Aorta (tissue), 5 donors: ENCODE measurements at places on chromosomes 11 and 22. TPM values are rescaled to one million over a fixed set of nuclear protein-coding genes. Genes with fewer than 3 reads are reported as not detected.

DNA sequence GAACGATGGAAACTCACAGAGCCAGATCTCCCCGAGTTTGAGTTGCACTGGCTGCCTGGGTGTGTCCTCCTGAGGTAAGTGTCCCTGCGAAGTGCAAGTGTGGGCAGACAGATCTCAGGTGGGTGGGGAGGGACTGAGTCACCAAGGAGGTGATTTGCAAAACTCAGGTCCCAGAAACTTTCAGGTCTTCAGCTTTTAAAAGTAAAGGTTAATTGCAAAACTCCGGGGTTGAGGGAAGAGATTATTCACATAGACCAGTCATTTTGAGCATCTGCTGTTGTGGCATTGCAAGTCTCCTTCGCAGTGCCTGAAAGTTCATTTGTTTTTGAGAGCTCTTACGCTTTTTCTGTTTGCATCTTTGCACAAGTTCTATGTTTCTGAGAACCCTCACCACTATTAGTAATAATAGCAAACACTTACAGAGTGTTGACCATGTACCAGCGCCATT lies 7.1 kb downstream of the CD44 start:
- H3K4me3 ChIP-seq = no peak overlapping the region
- H3K36me3 ChIP-seq = no peaks in the 10 kb centered on the region
- no peak overlapping the region for H3K27ac ChIP-seq
- peaks cover 15% of the 10 kb centered on the region for H3K4me1 ChIP-seq

- no peak overlapping the region for H3K27ac ChIP-seq
- no peaks in the 10 kb centered on the region for H3K36me3 ChIP-seq
- DNase-seq = no peak
- H3K4me3 ChIP-seq = no peak overlapping the region
- H3K27me3 ChIP-seq = no peaks in the 10 kb centered on the region
- no peaks in the 10 kb centered on the region for H3K4me1 ChIP-seq
Measured at GRCh38 chr22:29062286-29062821, 723 bp upstream of the C22orf31 start.

- H3K4me3 ChIP-seq = no peak overlapping the region
- H3K36me3 ChIP-seq = no peaks in the 10 kb centered on the region
- no peaks in the 10 kb centered on the region for H3K4me1 ChIP-seq
- H3K27me3 ChIP-seq = no peaks in the 10 kb centered on the region
Measured at GRCh38 chr22:49460592-49461281, 366.9 kb downstream of the BRD1 start.

- peak; percentile 92 for DNase-seq
- H3K27me3 ChIP-seq = no peaks in the 10 kb centered on the region
- H3K4me3 ChIP-seq = no peak overlapping the region
- H3K4me1 ChIP-seq = no peaks in the 10 kb centered on the region
- peaks cover 9% of the 10 kb centered on the region for H3K36me3 ChIP-seq
- H3K27ac ChIP-seq = peak overlapping the region; percentile 52
Measured at GRCh38 chr11:45859661-45860140, 12.4 kb downstream of the CRY2 start.

The LDHAL6A gene
- not detected for total RNA-seq

GRCh38 chr11:86589204-86589603 lies 83.2 kb downstream of the ME3 start:
- H3K4me3 ChIP-seq = no peak overlapping the region
- H3K27ac ChIP-seq = no peak overlapping the region
- peaks cover 4% of the 10 kb centered on the region for H3K4me1 ChIP-seq
- H3K36me3 ChIP-seq = no peaks in the 10 kb centered on the region
- no peaks in the 10 kb centered on the region for H3K27me3 ChIP-seq

DNA sequence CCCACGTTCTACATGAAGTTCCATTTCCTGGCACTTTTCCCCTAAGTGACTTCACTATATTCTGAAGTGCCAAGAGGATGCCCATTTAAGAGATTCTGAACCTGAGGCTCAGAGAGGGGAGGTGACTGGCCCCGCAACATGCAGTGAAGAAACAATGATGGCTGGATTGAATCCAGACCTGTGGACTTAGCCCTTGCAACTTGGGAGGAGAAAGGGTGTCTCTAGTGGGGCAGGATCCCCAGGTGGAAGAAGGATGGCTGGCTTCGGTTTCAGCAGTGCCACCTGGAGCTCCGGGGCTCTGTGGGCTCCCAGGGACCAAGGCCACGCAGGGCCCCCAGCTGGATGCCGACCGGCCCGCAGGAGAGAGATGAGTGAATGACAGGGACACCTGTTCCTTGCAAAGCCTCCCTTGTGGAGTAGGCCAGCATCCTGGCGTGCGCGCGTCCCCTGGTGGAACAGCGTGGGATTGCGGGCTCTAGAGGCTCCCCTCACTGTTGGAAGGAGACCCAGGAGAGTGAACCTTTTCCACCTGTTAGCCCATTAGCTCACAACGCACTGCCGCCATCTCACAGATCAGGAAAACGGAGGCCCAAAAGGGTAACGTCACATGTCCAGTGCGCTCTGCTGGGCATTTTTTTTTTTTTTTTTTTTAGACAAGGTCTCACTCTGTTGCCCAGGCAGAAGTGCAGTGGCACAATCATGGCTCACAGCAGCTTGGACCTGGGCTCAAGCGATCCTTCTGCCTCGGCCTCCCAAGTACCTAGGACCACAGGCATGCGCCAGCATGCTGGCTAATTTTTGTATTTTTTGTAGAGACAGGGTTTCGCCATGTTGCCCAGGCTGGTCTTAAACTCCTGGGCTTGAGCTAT lies 104.7 kb downstream of the KIAA1671 start:
- H3K36me3 ChIP-seq = no peaks in the 10 kb centered on the region
- no peaks in the 10 kb centered on the region for H3K27me3 ChIP-seq
- no peak overlapping the region for H3K27ac ChIP-seq
- H3K4me3 ChIP-seq = no peak overlapping the region

GRCh38 chr11:114321621-114322257 lies 25.5 kb downstream of the NNMT start:
- H3K4me1 ChIP-seq = peaks cover 19% of the 10 kb centered on the region
- H3K27ac ChIP-seq = peak overlapping the region; percentile 79
- H3K27me3 ChIP-seq = no peaks in the 10 kb centered on the region
- H3K4me3 ChIP-seq = no peak overlapping the region

DNA sequence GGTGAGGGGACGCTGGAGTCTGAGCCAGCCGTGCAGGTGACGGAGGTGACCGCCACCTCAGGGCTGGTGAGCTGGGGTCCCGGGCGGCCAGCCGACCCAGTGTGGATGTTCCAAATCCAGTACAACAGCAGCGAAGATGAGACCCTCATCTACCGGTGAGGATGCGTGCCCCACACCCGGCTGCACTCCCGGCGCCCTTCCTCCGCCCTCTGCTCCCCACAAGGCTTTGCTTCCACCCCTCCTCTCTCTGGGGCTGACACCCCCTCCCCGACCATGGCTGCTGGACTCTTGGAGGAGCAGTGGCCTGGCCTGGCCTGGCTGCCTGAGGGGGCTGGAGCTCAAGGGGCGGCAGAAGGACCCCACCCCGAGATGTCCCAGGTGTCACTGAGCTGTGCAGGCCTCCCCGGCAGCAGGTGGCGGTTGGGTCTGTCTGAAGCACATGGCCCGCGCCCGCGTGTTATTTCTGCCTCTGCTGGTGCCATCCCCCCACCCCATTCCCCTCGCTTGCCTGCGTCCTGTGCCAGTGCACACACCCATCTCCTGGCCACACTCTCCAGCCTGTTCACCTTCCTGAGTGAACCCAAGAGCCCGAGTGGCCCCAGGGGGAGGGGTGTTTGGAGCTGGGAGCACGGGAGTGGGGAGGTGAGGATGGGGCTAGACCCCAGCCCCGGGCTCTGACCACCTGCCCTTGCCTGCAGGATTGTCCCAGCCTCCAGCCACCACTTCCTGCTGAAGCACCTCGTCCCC lies 2.2 kb downstream of the LRFN4 start:
- no peaks in the 10 kb centered on the region for H3K4me1 ChIP-seq
- no peaks in the 10 kb centered on the region for H3K36me3 ChIP-seq
- no peaks in the 10 kb centered on the region for H3K27me3 ChIP-seq
- no peak overlapping the region for H3K4me3 ChIP-seq
- no peak overlapping the region for H3K27ac ChIP-seq

GRCh38 chr11:45178223-45178622 lies 31.8 kb downstream of the PRDM11 start:
- no peaks in the 10 kb centered on the region for H3K27me3 ChIP-seq
- H3K4me3 ChIP-seq = no peak overlapping the region
- H3K27ac ChIP-seq = peak overlapping the region; percentile 80
- no peaks in the 10 kb centered on the region for H3K4me1 ChIP-seq
- peak; percentile 14 for DNase-seq

- no peaks in the 10 kb centered on the region for H3K27me3 ChIP-seq
- H3K27ac ChIP-seq = no peak overlapping the region
- DNase-seq = no peak
- no peak overlapping the region for H3K4me3 ChIP-seq
- H3K36me3 ChIP-seq = no peaks in the 10 kb centered on the region
Measured at GRCh38 chr11:31874631-31875191, 63.6 kb upstream of the PAX6 start.

- no peak overlapping the region for H3K27ac ChIP-seq
- H3K4me3 ChIP-seq = no peak overlapping the region
- H3K36me3 ChIP-seq = no peaks in the 10 kb centered on the region
- H3K27me3 ChIP-seq = no peaks in the 10 kb centered on the region
- H3K4me1 ChIP-seq = no peaks in the 10 kb centered on the region
Measured at GRCh38 chr11:119567688-119568582, 145.0 kb upstream of the THY1 start.

DNA sequence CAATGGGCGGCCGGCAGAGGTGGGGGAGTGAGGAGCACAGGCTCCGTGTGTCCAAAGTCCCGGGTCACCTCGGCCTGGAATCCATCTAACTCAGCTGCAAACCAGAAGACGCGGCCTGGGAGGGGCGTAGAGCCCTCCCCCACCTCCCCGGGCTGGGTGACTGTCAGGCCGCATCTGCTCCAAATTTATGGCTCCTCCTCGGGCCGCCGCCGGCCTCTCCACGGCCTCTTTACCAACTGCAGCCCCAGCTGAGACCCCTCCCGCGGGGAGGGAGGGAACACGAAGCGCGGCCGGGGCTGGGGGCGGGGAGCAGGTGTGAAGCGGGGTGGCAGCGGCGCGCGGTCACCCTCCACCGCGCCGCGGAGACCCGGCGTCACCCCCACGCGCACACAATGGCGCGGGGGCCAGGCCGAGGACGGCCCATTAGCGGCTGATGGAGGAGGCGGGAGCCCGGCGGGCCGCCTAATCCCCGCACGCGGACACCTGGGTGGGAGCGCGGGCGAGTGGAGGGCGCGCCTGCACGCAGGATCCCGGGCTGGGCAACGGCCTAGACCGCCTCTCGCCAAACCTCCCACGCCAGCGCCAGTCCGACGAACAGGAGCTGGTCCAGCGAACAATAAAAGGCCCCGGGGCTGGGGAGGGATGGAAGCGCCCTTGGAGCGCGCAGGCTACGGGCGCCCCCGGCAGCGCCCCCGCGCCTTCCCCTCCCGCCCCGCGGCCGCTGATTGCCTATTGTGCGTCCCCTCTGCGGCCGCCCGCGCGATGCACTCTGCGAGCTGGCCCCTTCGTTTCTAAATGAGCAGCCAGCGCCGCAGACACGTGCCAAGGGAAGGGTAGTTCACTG lies 25.9 kb upstream of the ROBO3 start:
- peak overlapping the region; percentile 42 for H3K4me3 ChIP-seq
- no peak for DNase-seq
- no peaks in the 10 kb centered on the region for H3K36me3 ChIP-seq
- no peak overlapping the region for H3K27ac ChIP-seq
- H3K27me3 ChIP-seq = peaks cover 3% of the 10 kb centered on the region

DNA sequence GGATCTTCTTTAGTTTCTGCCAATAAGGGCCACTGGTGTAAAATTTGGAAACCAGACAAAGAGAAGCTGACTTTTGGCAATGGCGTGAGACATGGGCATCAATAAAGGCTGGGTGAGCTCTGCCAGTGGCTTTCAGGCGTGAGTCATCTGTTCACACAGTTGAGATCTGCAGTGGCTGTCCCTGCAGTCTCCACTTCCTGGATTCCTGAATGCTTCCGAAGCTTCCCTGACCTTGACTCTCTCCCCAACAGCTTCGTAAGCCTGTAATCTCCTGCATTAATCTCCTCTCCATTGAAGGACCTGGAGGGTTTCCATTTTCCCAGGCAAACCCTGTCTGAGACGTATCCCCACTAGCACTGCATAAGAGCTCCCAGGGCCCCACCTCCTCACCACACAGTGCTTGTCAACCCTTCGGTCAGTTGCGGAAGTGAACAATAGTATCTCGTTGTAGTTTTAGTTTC lies 574.7 kb downstream of the TBC1D22A start:
- H3K27me3 ChIP-seq = no peaks in the 10 kb centered on the region
- DNase-seq = no peak
- no peak overlapping the region for H3K27ac ChIP-seq
- H3K4me1 ChIP-seq = no peaks in the 10 kb centered on the region
- no peaks in the 10 kb centered on the region for H3K36me3 ChIP-seq
- no peak overlapping the region for H3K4me3 ChIP-seq

The ELMOD1 gene
- total RNA-seq = 0.32 TPM

DNA sequence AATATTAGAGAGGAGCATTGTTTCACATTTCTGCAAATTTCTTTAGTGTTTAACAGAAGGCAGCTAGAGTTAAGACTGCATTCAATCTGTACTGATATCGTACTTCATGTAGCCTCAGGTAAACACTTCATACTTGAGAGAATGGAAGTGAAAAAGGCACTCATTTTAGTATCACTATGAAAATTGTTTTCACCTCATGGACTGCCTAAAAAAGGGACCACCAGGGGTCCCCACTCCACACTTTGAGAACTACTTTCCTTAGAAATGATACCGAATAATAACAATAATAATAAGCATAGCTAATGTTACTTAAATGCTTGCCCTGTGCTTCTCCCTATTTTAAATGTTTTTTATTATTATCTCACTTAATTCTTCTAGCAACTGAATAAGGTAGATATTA lies 95.1 kb downstream of the BLID start:
- no peaks in the 10 kb centered on the region for H3K36me3 ChIP-seq
- no peak overlapping the region for H3K4me3 ChIP-seq
- DNase-seq = no peak
- no peak overlapping the region for H3K27ac ChIP-seq
- no peaks in the 10 kb centered on the region for H3K27me3 ChIP-seq

The TREH gene
- not detected for total RNA-seq

- no peaks in the 10 kb centered on the region for H3K27me3 ChIP-seq
- no peaks in the 10 kb centered on the region for H3K4me1 ChIP-seq
- no peak for DNase-seq
- no peaks in the 10 kb centered on the region for H3K36me3 ChIP-seq
- H3K4me3 ChIP-seq = no peak overlapping the region
- no peak overlapping the region for H3K27ac ChIP-seq
Measured at GRCh38 chr11:15371533-15371932, 256.8 kb downstream of the INSC start.

DNA sequence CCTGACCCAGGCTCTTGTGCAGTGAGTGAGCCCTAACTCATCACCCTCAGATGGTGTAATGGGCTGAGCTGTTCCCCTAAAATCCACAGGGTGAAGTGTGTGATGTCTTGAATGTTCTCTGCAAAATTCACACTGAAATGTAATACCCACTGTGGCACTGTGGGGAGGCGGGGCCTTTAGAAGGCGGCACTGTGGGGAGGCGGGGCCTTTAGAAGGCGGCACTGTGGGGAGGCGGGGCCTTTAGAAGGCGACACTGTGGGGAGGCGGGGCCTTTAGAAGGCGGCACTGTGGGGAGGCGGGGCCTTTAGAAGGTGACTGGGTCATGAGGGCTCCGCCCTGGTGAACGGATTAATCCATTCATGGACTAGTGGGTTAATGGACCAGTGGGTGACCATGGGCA lies 33.0 kb downstream of the CHID1 start:
- H3K4me1 ChIP-seq = no peaks in the 10 kb centered on the region
- no peak for DNase-seq
- H3K36me3 ChIP-seq = no peaks in the 10 kb centered on the region
- no peak overlapping the region for H3K27ac ChIP-seq
